ENCODE measurements at places on chromosomes 2 and 18.

- DNase-seq, result no peak
Observed at GRCh38 chr2:54635554-54636152, 87.8 kb upstream of the EML6 start.

GRCh38 chr18:12154361-12154760 lies 60.7 kb downstream of the ANKRD62 start:
- no peak for DNase-seq

GRCh38 chr2:227960317-227960716 lies 88.9 kb downstream of the DAW1 start:
- DNase-seq, result no peak

- no peak for DNase-seq
Observed at GRCh38 chr2:175871331-175872004, 130.6 kb downstream of the LNPK start.

GRCh38 chr2:217797661-217798069 lies 205.1 kb downstream of the TNS1 start:
- no peak for DNase-seq

- no peak for DNase-seq
Observed at GRCh38 chr2:29644949-29645348, 276.4 kb downstream of the ALK start.
